ENCODE measurements at places on chromosomes 11 and 22.

GRCh38 chr22:40463017-40463631, 92.7 kb downstream of the SGSM3 start:
- DNase-seq, result no peak

DNA sequence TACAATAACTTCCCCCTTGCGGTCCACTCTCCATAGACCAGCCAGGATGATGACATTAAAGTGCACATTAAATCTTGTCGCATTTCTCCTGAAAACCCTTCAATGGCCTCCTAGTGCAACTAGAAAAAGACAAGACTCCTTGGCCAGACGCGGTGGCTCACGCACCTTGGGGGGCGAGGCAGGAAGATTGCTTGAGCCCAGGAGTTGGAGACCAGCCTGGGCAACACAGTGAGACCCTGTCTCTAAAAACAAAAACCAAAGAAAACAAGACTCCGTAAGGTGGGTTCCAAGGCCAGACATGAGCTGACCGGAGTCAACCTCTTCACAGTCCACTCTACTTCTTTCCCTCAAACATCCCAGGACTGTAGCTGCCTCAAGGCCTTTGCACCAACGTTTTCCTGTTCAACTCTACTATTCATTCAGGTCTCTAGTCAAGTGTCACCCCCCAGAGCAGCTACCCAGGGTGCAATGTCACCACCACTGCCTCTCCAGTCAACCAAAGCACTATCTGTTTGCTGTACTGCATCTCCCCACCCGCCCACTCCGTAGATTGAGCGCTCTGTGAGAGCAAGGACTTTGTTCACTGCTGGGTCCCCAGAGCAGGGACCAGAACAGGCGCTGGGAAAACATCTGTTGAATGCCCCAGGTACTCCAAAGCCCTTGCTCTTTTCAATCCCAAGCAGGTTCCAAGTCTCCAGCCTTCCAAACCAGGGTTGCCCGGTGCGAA, 739 bp downstream of the ZMAT5 start:
- DNase-seq, result no peak

- no peak for DNase-seq
Measured at GRCh38 chr11:130872102-130872501, 44.2 kb downstream of the SNX19 start.

- DNase-seq, result peak; percentile 88
Measured at GRCh38 chr11:11416502-11416901, 63.5 kb upstream of the CSNK2A3 start.

GRCh38 chr11:106302416-106302815, 225.0 kb downstream of the AASDHPPT start:
- DNase-seq, result no peak

GRCh38 chr11:50075856-50076255, 43.2 kb downstream of the OR4C45 start:
- DNase-seq, result no peak

DNA sequence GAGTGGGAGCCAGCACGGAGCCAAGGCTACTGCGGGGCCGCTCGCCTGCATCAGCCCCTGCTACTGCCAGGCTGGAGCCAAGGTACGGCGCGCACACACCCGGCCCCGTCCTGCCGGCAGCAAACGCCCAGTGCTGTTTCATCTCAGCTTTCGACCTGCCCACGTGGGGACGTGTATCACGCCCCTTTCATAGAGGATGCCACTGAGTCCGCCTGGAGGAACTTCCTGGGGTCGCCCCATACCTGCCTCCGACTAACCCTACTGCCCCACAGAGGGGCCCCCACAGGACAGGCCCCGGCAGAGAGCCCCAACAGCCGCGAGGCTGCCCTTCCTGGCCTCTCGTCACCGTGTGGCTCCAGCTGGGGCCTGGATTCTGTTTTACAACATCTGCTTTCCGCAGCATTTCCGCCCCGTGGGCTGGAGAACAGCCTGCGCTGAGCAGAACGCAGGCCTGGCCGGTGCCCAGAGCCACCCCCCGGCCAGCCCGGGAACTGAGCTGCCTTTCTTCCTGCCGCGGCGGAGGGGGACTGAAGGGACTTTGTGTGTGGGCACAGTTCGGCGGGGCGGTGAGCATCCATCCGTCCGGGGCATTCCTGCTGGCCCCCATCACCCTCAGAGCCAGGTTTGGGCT, 22.9 kb upstream of the ARHGAP8 start:
- DNase-seq, result peak; percentile 63

DNA sequence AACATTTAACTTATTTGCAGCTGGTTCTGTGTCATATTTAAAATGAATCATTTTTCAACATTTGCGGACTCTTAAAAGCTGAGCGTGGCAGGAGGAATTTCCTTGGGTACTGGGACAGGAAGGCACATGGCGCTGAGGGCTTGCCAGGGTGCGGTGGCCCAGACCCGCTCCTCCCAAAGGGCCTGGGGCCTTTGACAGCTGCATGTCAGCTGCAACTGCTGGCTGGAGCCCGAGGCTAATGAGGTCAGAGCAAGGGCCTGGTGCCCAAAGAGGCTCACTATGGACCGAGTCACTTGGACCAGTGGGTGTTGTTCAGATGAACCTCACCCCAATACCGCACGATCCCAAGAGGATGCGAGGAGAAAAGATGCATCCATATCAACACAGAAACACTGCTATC, 326.9 kb downstream of the CTTN start:
- no peak for DNase-seq

DNA sequence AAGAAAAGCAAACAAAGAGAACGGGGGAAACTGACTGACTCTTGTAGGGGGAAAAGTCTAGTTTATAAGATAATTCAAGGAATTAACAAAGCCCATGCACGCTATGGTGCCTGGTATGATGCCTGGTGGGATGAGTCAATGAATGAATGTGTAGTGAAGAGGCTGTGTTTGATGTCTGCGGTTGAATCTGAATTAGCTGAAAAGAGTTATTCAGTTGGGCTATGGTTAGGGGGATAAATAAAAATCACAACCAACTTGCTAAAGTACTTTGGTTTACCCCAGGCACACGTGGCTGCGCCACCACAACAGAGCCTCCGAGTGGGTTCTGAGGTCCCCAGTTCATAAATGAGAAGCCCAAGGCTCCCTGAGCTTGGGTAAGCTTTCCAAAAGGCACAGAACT, 369.3 kb upstream of the SYN3 start:
- DNase-seq, result no peak

DNA sequence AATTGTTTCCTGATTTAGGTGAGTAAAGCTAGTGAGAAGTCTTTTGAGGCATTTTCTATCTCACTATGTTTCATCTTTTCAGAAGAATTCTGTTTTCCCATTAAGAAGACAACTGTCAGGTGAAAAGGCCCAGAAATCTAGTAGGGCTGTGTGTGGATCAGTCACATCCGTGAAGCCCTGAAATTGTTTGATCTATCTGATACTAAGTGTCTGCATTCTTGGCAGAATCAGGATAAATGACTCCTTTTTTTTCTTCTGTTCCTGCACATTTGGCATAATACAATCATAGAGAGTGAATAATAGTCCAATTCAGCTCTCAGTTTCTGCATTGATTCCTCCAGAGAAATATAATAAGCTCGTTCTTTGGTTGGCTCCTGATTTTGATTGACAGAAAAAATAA, 208.3 kb downstream of the NAV2 start:
- DNase-seq, result no peak

Measured in fibroblast of skin of right quadriceps (primary cell).